ENCODE measurements at places on chromosomes 5 and 9.

DNA sequence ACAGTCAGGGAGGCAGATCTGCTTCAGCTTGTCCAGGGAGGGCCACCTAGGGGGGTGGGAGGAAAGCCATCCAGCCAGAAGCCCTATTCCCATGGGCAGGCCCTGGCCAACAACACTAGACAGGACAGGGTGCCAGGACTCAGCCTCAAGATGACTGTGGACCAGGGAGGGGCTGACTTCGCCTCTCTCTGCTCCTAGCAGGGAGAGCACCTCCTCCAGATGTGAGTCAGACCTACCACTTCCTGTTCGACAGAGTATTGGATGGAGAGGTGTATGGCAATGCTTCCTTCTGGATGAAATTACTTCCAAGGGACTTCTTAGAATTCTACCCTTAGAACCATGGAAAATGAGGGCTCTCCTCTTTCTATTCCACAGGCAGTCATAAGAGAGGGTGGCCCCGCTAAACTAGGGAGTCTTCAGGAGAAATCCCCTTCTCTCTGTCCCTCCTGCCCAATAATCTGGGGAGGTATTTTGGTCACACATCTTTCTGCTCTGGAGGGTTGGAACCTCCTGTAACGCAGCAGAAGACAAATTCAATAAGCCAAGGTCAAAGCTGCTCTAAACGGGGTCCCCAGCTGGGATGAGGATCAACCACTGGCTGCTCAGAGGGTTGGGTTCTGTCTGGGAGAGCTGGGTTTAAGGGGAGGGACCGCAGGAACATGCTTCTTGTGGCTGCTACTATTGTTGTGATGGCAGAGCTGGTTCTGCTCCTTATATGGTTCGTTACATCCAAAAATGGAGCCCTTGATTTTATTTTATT, 23.2 kb upstream of the RCL1 start:
- DNase-seq: no peak

DNA sequence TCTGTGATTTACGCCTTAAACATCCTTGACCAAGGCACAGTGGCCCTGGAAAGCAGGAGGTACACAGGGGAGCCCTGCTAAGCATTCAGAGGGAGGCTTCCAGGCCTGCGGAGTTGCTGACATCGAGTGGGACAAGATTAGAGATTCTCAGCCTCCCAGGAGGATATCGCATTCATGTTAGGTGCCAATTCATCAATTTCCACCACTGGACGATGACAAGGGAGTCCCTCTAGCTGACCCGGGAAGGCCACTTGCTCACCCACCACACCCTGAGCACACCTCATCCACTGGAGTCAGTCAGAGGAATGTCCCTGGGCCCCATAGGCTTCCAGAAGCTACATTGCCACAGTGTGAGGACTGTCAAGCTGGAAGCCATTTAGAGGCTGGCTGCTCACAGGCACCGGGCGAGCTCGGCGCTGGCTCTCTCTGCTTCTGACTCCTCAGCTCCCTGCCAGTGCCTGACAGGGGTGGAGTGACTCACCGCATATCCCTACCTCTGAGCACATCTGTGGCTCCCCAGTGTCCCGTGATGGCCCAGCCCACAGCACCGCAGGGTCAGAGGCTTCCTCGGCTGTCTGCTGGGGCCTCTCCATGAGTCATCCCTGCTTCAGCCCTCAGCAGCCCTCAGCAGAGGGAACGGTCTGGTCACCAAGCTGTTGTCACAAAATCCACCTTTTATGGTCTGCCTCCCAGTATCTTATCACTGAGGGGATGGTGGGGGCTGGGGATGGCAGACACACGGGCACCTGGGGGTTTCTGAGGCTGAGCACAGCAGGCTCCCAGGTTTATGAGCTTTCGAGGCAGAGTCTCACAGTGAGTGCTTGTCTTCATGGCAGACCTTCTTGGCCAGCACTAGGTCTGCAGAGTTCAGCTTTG, 117.5 kb downstream of the ZNF608 start:
- DNase-seq: no peak

GRCh38 chr5:174533751-174534241, 190.6 kb upstream of the MSX2 start:
- no peak for DNase-seq

DNA sequence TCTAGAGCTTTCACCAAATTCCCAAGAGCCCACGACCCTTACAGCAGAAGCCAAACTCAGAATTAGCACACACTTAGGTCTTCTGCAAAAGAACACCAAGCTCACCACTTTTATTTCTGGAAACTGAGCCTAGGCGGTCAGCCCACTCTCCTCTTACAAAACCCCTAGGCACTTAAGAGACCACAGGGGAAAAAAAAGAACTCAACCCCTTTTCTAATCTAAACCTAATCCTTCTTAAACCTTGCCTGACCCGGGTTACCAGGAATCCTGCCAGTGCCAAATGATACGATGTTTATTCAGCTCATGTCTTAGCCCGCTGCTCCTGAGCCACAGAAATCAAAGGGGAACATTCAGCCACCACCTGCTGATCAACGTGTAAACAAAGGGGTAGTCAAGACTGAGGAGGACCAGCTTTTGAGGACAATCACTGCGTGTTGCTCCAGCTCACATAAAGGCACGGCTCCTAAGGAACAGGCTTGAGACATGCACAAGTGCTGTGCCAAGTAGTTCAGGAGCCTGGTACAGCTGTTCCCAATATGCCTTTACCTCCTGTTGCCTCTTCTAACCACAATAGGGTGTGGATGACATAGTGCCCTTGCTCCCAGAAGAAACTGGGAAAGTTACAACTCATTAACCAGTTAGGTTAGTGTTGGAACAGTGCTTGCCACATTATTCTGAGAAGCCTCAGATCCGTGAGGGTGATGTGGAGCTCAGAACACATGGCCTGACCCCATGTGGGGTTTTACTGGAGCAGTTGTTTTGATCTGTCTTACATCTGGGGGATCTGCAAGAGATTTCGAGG, 49.3 kb downstream of the ZFAND5 start:
- no peak for DNase-seq

DNA sequence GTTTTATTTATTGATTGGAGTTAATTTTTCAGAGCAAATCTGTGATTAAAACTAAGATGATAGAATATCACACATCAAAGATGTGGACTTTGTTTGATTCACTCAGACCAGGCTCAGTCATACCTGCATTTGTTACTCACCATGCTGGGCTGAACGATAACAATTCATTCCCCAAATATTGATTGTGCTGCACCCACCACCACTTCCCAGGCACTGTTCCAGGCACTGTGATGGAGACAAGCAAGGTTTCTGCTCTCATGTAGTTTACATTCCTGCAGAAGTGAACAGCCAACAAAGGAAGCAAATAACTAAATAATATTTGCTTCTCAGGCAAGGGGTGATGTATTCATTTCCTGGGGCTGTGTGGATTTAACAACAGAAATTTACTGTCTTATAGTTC, 428.3 kb downstream of the DNAH5 start:
- DNase-seq: no peak

DNA sequence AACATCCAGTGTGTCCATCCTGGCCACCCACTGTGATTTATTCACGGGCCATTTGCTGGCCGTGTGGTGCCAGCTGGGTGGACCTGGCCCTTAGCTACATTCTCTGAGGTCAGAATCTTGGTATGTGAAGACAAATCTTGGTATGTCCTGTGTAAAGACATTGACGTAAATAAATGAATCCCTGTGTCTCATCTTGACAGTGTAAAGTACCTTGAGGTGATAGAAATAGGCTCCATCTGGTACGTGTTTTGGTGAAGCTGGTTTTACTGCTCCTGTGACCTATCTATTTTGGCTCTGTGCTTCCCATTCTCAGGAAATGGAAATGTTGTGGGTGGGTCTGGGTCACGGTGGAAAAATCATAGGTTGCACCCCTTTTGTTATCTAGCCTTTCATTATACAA, 245.4 kb upstream of the ANKH start:
- DNase-seq: no peak

Measured in T-helper 22 cell (primary cell).